Stimulated activated CD4-positive, alpha-beta T cell treated with anti-CD3 and anti-CD28 coated beads, Interleukin-15, amount 100 ng/mL, for 48 hours (primary cell): ENCODE measurements at places on chromosomes 11 and 22.

DNA sequence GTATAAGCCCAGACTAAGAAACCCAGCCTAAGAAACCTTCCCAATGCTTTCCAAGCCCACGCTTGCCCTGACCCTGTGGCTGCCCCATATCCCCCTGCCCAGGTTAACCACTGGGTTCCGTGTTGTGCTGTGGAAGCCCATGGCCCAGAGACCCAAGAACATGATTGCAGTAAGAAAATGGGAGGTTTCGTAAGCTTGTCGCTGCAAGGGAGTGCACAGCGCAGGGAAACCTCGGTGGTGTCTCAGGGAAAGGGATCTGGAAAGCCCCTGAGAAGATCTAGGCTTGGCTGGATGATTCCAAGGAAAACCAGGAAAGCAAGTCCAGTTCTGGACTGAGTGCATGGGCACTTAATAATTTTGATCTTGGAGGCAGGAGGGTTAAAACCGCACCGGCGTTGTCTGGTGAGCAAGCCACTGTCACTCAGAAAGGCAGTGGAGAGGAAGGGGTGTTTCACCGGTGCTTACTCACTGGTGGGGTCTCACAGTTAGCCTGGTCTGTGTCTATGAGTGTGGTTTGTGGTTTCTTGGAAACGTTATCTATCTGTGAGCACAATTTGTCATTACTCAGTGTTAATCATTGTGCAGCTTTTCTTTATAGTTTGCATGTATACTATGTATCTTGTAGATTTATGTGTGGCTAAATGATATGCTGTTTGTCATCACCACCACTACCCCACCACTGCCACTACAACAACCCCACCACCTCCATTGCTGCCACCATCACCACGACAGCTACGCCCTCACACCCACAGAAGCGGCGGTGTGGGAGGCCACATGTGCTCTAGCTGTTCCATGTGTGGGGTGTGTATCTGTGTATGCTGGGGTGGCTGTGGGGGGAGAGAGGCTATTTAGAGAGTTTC, 53.3 kb upstream of the PRDM11 start:
- no peak for DNase-seq

DNA sequence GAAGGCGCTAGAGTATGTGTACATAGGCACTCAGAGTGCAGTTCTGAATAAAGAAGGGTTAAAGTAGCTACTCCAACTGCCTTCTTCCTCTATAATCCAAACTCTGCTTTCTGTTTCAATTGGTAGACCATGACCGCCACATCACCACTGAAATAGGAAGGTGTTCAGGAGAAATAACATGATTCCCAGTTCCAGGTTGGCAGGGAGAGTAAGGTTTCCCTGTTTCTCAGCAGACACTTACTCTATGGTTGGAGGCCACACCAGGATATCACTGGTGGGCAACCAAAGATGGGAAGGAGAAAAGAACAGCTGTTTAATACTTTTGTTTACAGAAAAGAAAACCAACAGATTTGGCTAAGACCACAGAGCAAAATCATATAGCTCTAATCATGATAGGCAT, 37.9 kb downstream of the PAK1 start:
- DNase-seq, result no peak

DNA sequence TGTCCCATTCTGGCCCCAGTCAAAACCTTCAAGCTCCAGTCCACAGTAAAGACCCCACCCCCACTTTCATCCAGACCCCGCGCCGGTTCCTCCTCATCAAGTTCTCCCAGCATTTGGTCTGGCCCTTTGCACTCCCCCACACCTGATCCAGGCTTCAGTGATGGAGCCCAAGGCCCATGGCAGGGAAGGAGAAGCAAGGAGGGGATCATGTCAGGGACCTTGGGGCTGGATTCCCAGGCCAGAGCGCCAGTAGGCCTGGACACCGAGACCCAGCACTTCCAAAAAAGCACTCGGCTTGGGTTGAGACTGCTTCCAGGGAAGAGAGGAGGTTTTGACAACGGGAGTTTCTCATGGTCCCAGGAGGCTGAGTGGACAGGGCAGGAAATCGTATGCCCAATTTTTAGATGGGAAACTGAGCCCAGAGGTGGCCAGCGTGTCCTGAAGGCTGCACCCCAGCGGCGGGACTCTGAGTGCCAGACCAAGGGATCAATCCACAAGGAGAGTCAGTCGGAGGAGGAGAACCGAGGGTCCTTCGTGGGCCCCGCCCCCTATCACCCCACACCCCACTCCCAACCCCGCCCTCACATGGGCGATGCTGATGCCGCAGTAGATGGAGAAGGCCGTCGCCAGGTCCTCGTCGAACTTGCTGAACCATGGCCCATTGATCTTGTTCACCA, 90.5 kb downstream of the PDE2A start:
- DNase-seq, result no peak

- DNase-seq, result no peak
Measured at GRCh38 chr11:13140028-13140870, 131.1 kb downstream of the RASSF10 start.

DNA sequence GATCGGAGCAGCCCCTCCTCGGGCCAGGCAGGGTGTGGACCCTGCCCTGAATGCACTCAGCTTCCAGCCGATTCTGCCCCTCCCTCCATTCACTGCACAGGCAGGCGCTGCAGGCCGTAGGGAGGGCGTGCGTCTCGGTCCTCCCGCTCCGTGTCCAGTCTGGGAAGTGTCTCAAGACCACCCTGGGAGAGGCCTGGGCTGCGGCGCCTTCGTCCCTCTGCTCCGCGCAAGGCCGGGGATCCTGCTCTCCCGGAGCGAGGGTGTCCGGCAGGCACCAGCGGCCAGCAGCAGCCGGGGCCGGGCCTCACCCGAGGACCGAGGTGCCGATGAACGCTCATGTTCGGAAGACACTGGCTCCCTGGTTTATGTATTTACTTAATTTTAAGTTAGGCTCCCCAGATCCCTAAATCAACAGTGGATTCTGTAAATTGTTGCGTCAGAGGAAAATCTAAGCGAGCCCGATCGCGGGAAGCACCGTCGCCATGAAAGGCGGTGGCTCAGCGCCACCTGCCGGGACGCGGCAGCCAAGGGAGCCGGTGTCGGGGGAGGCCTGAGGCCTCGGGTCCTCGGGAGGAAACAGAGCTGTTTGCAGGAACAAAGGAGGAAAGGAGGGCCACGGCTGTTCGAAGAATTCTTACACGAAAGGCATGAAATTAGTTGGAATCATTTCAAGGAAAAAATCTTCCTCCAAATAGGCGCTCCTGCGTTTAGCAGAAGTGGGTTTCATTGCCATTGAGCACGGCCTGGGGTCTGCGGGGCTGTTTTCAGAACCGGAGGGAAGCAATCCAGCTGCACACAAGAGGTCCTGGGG, 195.3 kb downstream of the BRD1 start:
- DNase-seq, result no peak

DNA sequence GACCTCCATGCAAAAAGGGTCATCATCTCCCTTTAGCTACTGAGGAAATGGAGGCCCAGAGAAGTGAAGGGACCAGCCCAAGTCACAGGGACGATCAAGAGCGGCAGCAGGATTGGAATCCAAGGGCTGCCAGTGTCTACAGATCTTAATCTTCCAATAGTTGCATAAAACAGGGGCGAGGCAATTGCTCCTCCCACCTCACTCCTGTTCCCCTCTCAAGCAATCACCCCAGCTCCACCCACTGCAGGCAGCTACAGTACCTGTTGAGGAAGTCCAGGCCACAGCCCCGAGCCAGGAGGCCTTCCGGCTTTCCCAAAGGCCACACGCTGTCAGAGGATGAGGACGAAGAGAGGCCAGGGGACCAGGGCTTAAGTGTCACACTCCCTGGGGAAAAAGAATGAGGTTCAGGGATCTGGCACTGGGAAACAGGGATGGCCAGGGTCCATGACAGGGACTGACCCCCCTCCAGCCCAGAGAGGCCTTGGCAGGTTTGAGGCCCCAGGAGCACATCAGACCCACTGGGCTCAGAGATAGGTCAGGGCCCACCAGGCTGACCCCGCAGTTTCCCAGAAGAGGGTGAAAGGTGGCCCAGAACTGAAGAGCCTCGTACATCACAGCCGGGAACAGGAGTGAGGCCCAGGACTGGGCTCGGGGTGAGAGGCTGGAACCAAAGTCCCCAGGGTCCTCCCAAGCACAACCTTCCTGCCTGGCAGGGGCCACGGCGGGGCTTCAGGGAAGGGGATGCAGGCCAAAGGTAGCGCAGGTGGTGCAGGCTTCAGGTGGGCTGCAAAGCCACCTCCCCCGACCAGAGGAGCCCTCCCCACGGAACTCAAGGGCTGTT, 16.4 kb upstream of the MFNG start:
- DNase-seq, result no peak

DNA sequence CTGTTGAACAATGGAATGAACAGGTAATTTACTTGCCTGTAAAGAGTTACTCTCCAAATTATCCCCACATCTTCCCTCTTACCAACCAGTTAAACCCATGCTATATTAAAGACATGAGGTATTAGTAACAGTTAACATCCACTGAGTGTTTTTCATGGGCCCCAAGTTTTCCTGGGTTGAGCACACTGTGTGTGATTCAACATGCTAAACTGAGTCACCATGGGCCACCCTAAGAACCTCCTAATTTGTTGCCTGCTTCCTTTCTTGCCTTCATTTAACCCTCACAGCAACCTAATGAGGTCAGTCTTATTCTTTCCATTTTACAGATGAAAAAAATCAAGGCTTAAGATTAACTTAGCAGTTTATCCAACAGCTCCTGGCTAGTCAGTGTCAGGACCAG, 51.0 kb downstream of the GALNT18 start:
- no peak for DNase-seq

DNA sequence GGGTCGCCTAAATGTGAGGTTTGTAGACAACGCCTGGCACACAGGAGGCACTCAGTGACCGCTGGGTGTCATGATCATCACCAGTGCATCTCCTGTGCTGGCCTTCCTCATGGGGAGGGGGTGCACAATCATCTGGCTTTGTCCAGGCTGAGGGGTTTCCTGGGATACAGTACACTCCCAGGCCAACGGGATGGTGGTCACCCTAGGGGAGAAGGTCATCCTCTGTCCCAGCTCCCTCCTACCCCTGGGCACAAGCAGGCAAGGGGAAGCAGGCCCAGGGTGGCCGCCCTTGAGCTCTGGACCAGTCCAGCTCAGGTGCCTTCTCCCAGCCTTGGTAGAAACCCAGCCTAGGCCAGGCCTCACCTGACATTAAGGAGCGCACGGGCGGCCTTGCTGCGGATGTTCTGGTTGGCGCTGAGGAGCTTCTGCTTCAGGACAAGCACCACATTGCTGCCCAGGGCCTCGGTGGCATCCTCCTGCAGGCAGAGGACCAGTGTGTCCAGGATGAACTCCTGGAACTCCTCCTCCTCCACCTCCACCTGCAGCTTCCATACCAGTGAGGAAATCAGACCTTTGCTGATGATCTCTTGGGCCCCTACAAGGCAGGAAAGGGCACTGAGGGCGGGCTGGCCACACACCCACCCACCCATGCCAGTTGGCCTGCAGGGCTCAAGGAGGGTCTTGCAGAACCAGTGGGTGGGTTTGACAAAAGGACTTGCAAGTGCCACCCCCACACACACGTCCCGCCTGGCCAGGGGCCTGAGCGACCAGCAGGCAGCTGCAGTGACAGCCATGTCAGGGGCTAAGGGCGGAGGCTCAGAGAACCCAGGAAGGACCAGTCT, 6.6 kb upstream of the GNAZ start:
- no peak for DNase-seq

GRCh38 chr22:46965555-46966494, 203.4 kb downstream of the TBC1D22A start:
- DNase-seq, result no peak

- DNase-seq, result no peak
Measured at GRCh38 chr22:38034278-38034882, 22.8 kb upstream of the PICK1 start.

- DNase-seq, result no peak
Measured at GRCh38 chr22:44118645-44119315, 61.9 kb upstream of the PARVG start.

- DNase-seq, result no peak
Measured at GRCh38 chr11:2741006-2741376, 41.2 kb upstream of the KCNQ1OT1 start.

GRCh38 chr11:8686325-8686724, 3.7 kb downstream of the RPL27A start:
- DNase-seq, result no peak

DNA sequence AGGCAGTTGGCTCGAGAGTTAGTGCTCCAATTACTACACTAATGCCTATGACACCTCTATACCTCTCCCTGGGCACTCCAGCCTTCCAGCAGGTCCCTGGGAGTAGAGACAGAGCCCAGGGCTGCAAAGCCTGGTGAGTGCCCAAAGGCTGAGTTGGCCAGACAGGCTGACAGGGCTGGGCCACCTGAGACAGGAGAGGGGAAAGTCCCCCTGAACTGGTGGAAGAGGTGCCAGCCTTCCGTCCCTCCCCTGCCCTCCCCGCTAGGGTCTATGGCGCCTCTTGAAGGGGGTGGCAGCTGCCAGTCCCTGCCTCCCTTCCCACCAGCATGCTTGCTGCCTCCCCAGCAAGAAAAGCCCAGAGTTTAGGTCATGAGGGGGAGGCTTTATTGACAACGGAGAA, 3.0 kb downstream of the KCNJ11 start:
- no peak for DNase-seq

- no peak for DNase-seq
Measured at GRCh38 chr22:40727964-40728615, 48.8 kb downstream of the MCHR1 start.

DNA sequence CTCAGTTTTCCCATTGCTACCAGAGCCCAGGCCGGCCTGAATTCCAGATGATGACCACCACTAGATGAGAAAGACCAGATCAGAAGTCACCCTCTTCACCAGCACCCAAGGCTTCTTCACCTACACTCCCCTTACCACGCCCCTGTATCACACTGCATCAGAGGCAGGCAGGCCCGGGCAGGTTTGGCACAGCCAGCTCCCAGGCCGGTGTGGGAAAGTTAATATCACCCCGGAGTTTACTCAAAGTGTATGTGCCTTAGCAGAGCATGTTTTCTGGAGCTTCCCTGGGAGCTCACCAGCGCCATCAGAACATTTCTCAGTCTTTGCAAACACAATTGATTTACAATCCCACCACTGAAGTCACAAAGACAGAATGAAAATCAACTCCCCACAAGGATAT, 47.5 kb upstream of the POU2AF1 start:
- no peak for DNase-seq

- DNase-seq, result no peak
Measured at GRCh38 chr11:84465040-84465439, 1162.1 kb downstream of the DLG2 start.
